ENCODE measurements at places on chromosomes 7 and 10.

GRCh38 chr7:118755067-118755625 is 530.6 kb downstream of the ANKRD7 start:
- DNase-seq = no peak

DNA sequence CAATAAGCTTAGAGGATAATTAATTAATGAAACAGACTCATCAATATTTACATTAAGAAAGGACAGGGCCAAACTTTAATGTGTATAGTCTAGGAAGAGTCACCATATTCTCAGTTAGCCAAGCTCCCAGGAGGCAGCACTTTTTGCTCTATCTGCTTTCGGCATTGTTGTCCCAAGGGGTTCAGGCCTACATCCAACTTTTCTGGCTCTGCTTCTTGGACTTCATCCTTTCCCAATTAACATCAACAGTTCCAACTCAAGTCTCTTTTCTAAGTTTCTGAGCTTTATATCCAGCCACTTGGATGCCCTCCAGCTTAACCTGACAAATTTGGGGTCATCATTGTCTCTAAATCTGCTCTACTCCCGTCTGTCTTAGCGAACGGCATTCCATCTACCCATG is 42.8 kb downstream of the GLI3 start:
- DNase-seq = no peak

DNA sequence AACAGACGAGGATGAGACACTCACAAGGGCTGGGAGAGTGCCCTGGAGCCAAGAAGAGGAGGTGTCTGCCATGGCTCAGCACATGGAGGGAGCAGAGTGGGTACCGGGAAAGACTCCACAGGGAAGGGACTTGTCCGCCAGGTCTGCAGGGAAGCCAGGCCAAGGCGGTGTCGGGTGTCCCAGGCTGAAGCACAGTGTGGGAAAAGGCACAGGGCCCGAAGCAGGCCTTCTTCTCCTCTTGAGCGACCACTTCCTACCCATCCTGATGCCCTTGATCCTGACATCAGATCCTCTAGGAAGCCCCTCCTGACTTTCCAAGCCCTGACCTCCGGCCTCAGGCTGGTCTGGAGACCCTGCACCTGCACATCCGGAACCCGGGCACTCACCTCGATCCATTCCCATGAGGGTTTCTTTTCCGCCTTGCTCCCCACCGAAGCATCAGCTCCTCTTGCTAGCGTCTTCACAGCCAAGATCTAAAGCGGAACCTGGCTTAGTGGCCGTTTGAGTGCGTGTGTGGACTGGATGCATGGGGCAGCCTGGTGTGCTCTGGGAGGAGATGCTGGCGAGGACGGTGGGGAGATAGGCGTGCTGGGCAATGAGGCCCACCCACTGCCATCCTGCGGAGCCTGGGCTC is 8.5 kb downstream of the CALML3 start:
- no peak for DNase-seq

DNA sequence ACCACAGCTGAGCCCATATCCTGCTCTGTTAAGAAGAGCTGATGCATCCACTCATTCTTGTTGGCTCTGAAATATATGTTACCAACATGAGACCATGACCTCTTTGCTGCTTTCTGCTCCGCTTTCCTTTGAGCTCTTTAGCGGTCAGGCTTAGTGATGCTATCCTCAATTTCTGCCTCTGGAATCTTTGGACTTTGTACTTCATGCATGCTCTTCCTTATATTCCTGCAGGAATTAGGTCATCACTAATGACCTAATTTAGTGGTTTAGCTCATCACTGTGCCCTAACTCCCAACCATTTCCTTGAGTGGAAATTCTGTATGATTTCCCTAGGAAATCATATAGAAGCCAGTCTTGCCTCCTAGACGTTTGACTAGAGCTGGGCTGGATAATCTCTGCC is 119.5 kb downstream of the AOAH start:
- no peak for DNase-seq

DNA sequence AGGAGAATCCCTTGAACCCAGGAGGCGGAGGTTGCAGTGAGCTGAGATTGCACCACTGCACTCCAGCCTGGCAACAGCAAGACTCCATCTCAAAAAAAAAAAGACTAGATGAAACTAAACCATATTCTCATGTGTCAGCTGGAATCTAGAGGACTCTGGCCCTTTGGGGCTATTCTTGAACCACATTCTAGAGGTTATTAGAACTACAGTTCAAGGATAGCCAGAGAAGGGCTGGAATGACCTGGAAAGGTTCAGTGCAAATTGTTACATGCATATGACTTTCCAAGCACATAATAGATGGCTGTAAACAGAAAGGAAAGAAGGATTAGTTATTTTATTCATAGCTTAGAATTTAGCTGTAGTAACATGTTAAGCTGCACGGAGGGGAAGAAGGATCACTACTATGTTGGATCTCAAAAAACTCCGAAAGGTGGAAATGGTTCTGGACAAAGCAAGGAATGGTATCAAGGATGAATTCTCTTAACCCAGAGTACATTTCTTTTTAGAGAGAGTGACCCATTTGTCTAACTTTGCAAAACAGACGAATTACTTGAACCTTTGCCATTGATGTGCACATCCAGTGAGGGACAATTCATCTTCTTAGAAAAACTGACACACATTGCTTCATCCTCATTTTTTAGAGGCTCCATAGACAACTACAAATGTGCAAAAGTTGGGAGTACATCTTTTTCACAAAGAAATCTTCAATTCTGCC is 124.0 kb upstream of the SAMD8 start:
- no peak for DNase-seq

DNA sequence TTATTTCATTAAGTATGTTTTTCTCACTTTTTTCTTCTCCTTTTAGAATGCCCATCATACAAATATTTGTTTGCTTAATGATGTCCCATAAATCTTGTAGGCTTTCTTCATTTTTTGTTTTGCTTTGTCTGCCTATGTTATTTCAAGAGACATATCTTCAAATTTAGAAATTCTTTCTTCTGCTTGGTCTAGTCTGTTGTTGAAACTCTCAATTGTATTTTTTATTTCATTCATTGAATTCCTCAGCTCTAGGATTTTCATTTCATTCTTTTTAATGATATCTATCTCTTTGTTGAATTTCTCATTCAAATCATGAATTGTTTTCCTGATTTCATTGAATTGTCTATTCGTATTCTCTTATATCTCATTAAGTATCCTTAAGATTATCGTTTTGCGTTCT is 125.1 kb upstream of the VIPR2 start:
- no peak for DNase-seq

DNA sequence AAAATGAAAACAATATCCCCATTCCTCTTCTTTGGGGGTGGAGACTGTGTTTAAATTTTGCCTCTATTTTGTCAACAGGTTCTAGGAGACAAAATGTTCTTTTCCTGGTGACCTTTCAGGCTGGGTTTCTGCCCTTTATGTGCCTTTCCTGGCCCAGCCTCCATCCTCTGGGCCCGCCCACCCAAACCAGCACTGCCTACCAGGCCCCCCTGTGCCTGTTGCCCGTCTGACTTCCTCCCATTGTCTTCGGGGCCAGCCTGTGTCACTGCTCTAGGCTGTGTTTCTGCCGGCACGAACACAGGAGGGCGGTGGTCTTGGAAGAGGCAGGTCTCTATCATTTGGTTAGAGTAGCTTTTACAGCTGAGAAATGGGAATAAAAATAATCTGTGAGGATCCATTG is 13.9 kb downstream of the TSPAN14 start:
- DNase-seq = peak; percentile 22

DNA sequence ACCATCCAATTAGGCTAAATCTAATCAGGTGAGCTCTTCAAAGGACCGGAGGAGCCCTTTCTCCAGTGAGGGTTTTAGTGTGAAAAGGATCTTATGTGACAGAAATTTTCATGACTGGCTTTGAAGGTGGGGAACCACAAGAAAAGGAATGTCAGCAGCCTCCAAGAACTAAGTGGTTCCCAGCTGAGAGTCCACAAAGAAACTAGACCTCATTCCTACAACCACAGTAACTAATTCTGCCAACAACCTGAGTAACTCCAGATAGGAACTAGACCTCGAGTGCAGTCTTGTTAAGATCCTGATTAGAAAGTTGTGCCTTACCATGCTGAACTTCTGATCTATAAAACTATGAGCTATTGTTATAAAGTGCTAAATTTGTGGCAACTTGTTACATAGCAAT is 51.3 kb downstream of the PCLO start:
- no peak for DNase-seq

- no peak for DNase-seq
Measured at GRCh38 chr7:72140566-72140965, 271.6 kb downstream of the CALN1 start.

- no peak for DNase-seq
Measured at GRCh38 chr10:93225938-93226337, 152.2 kb downstream of the CYP26A1 start.

GRCh38 chr10:11097686-11098085 is 80.0 kb downstream of the CELF2 start:
- no peak for DNase-seq

DNA sequence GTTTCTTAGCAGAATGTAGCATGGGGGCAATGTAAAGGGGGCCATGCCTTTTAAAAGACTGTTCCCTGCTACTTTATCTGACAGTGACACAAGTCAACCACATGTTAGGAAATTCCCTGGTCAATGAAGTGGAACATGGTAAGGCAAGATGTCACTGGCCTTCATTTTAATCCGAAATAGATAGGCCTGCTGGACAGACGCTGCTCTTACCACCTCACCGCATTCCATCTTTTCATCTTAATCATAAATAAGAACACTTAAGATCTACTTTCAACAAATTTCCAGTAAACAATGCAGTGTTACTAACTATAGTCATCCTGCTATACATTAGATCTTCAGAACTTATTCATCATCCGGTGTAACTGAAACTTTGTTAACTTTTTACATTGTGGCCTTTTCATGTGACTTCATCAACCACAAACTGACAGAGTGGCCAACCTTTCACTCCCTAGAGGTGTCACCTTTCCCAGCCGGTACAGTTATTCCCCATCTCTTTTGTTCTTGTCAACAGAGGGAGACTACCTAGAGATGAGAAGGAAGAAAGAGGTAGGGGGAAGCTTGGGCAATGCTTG is 15.6 kb downstream of the ASB4 start:
- no peak for DNase-seq

- no peak for DNase-seq
Measured at GRCh38 chr7:3094701-3095445, 51.2 kb upstream of the CARD11 start.

DNA sequence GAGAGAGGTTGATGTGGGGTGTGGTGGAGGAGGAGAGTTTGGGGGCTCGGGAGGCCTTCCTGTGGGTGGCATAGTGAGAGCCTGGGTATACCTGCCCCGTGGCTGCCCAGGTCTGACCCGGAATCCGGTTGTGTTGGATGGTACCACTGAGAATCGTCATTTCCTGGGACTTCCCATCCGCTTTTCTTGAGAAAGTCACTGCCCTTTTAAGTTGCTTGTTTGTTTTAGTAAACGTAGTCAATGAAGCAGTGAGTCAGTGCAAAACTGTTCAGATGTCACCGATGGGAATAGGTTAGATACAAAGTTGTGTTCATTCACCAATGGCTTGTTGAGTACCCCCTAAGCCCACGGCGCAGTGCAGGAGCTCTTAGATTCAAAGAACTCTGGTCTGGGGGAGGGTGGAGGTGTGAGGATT is 285.8 kb downstream of the CAMK1D start:
- DNase-seq = no peak

GRCh38 chr7:144691240-144691639 is 144.6 kb downstream of the TPK1 start:
- no peak for DNase-seq

DNA sequence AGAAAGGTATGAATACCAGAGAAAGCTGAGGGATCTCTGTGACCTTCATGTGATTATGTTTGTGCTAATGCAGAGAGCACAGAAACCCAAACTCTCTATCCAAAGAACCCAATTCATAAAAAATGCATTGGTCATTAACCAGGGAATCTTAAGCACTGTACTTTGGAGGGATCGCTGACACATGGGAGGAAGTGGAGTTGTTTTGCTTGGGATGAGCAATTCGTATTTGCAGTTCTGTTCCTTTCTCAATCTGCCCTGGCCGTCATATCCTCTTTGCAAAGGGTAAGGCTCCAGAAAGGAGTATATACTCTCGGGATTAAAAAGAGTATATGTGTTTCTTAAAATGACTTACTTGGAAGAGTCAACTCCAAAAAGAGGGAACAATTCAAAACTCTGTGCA is 221.3 kb downstream of the POU6F2 start:
- no peak for DNase-seq

- DNase-seq = no peak
Measured at GRCh38 chr7:134630237-134630636, 16.4 kb upstream of the BPGM start.

DNA sequence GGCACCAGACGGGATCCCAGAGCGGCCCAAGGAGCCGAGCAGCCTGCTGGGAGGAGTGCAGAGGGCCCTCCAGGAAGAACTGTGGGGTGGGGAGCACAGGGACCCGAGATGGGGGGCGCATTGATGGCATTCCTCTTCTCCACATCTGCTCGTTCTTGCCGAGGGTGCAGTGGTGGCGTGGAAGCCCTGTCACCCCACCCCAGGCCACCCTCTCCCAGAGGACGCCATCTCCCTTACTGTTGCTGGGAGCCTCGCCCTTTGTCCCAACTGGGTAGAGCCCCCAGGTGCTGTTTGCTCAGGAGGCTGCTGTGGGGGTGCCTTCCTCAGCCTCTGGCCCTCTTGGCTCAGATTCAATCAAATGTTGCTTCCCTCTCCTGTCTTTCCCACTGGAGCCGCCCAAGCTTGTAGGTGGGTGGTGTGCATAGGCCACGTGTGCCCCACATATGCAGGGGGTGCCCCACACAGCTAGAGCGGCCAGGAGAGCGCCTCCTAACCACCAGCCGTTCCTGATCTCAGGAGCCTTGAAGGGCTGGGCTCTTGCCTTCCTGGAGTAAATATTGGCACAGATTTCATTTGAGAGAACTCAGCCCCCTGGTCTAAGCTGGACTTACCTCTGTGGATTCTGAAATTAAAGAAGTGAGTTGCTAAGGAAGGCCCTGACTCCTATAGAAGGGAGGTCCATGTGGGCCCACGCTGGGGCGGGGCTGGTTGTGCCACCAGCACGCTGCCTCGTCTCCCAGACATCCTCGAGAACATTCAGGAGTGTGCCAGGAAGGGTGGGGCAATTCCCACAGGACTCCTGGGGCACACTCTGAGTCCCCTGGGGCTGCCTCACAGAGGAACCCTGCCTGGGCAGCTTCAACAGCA is 39.2 kb downstream of the ZNF467 start:
- no peak for DNase-seq

- DNase-seq = no peak
Measured at GRCh38 chr7:136259074-136259473, 281.9 kb upstream of the MTPN start.

GRCh38 chr7:23275912-23276311 is 23.2 kb upstream of the MALSU1 start:
- DNase-seq = no peak

DNA sequence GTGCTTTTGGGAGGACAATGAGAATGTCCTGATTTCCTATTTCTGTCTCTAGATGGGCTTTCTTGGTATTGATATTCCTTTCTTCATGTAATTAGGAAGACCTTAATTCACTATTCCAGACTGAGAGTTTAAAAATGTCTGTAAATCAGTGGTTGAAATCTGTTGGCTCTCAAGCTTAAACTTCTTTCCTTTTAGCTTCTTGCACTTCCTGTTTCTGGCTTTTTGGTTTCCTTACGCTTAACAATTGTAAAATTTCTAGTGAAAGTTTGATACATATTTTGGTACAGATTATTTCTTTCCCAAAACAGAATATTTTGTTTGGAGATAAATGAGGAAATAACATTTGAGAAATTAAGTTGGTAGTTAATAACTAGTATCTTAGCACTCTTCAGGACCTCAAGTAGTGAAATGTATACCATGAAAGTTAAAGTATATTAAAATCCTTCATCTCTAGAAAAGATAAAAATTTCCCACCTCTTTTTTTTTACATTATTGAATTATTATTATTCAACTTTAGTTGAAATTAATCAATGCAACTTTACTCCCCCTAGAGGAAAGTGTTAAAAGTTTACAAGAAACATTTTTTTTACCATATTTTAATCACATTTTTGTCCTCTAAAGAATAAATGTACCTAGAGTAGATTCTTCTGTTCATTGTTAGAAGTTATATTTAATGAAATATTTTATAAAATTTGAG is 137.2 kb downstream of the PHTF2 start:
- no peak for DNase-seq

All from activated gamma-delta T cell (primary cell).